Left hindlimb (tissue), 1 donor: ENCODE measurements at places on chromosomes 11 and 22.

- DNase-seq = peak; percentile 61
Measured at GRCh38 chr11:44939673-44940395, 10.8 kb downstream of the TP53I11 start.

- DNase-seq = no peak
Measured at GRCh38 chr11:95415837-95416304, 184.9 kb upstream of the SESN3 start.

DNA sequence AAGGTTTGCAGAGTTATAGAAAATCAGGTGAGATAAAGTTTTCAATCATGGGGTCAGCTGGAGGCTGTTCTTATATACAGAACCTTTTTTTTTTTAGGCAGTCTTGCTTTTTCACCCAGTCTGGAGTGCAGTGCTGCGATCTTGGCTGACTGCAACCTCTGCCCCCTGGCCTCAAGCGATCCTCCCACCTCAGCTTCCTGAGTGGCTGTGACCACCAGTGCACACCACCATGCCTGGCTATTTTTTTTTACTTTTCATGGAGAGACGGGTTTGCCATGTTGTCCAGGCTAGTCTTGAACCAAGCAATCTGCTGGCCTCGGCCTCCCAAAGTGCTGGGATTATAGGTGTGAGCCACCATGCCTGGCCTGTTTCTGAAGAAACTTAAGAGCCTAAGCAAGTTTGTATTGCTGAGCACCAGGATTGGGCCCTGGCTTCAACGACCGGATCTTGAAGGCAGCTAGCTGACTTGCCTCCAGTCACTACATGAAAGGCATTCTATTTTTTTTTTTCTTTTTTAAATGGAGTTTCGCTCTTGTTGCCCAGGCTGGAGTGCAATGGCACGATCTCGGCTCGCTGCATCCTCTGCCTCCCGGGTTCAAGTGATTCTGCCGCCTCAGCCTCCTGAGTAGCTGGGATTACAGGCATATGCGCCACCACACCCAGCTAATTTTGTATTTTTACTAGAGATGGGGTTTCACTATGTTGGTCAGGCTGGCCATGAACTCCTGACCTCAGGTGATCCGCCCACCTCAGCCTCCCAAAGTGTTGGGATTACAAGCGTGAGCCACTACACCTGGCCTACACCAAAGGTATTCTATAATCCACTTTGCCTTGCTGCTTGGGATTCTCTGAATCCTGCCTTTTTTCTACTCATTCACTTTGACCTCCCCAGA lies 7.6 kb downstream of the XBP1 start:
- DNase-seq = no peak

DNA sequence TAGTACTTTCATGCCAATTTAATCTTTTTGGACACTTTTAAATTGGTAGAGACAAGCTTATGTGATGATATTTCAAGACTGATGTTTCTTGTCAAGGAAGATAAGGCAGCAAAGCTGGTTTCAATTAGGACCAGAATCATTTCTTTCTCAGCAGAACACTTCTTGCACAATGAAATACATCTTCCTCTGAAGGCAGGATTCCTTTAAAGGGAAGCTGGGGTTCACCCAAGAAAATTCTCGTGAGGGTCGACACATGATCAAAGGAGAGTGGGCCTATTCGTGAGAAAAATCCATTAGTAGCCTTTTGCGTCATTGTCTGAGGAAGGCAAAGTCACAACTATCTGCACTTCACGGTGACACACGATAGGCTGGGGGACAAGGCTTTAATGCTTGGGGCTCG lies 17.6 kb downstream of the TTC12 start:
- no peak for DNase-seq

DNA sequence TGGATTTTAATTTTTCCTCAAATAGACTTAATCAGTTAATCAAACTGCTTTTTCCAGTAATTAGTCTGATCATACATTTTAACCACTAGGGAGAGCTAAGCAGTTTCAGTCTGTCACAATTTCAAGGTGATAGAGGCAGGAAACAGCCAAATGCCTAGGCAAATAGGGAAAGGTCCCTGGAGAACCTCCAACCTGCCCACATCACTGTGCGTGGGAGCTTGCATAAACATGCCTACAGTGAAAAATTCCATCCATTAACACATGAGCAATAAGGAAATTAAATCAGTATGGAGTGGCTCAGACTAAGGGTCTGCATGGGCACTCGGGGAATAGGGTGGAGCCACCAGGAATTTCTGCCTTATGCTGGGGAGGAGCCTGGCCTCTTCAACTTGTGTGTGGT lies 74.6 kb downstream of the AASDHPPT start:
- no peak for DNase-seq

GRCh38 chr22:42528591-42529307 lies 9.2 kb upstream of the RRP7A start:
- no peak for DNase-seq

GRCh38 chr22:27687984-27688545 lies 113.5 kb downstream of the MN1 start:
- no peak for DNase-seq

GRCh38 chr22:39264349-39265038 lies 19.7 kb upstream of the PDGFB start:
- no peak for DNase-seq

DNA sequence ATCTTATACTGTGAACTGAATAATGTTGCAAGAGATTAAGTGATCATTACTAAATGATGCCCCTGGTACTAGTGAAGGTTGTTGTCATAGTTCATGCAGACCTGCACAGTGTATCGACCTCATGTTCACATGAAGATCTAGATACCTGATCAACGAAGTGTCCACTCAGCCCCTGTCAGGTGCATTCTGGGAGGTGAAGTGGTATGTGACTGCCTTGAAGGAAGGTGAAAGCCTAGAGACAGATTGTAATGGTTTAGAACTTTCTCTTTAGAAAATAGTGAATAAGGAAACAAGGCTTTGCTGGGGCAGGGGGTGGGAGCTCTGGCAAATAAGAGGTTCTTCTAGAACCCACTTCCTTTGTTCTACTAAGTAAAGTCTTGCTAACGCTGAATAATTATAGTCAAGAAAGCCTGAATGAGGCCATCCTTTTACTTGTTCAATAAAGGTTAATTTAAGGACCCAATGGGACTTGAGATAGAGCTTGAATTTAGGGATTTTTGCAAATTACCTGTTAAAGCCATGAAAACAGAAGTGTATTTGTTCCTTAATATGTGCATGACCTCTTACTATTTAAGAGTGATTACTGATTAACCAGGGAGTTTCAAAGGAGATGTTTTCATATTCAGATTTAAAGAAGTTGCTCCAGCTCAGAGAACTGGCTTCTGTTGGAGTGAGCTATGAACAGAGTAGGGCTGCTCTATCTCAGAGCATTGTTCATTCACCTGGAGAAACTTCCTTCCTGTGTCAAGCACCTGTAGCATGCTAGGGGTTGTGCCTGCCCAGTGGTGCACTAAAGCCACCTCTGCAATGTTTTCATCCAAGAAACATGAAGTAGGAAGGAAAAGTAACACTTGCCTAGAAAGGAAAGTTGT lies 45.3 kb downstream of the C22orf31 start:
- no peak for DNase-seq

- no peak for DNase-seq
Measured at GRCh38 chr11:36288442-36289225, 590 bp downstream of the COMMD9 start.

GRCh38 chr11:73671701-73672100 lies 25.3 kb downstream of the PLEKHB1 start:
- DNase-seq = no peak

DNA sequence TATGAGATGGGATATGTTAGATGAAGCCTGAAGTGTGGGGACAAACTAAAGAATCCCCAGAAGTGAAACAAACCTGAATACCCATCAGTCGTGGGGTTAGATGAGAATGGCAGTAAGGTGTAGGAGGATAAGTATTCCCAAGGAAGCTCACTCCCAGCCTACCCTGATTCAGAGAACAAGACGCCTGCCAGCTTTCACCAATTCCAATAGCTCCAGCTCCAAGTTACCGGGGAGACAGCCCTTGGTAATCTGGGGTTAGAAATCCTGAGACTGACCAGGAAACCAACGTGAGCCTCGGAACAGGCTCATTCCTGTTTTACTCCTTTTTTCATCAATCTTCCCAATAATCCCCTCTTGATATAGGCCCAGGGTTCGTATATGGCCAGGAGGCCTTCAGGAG lies 46.5 kb downstream of the RPL27A start:
- DNase-seq = no peak

- no peak for DNase-seq
Measured at GRCh38 chr11:133826866-133827265, 18.4 kb downstream of the SPATA19 start.

DNA sequence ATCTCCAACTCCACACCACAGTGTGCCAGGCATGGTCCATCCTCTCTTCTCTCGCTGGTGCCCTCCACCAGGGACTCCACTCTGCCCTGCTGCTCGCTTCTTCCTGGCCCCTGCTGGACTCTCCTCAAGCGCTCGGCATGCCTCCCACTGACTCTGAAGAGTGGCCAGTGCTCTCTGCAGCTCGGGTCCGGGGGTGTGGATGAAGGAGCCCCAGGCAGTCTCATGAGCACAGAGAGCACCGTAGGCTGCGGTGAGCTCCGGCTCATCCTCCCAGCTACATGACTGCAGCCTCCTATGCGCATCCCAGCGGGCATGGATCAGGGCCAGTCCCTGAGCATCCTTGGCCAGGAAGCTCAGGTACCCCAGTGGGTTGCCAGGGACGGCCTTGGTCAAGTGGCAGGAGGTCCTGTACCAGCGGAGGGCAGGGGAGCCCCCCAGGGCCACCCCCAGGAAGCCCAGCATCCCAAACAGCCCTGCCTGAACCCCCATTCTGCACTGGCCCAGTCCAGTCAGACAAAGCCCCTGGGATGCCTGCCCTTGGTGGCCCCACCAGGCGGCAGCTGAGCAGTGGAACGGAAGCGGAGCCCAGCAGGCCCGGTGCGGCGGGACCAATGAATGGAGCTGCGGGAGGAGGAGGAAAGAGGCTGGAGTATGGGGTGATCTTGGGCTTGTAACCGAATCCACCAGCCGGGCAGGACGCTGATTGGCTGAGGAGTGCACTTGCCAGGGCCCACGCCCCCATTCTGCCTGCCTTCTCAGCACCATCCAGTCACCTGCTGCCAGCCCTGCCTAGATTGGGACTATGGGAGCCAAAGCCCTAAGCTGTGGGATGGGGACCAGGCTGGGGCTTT lies at the start of gene PLA2G3:
TSS of gene PLA2G3 (minus strand) at position 643 of the 851 bp plus-strand sequence. CDS start at position 489, 154 bp downstream.
- DNase-seq = no peak

DNA sequence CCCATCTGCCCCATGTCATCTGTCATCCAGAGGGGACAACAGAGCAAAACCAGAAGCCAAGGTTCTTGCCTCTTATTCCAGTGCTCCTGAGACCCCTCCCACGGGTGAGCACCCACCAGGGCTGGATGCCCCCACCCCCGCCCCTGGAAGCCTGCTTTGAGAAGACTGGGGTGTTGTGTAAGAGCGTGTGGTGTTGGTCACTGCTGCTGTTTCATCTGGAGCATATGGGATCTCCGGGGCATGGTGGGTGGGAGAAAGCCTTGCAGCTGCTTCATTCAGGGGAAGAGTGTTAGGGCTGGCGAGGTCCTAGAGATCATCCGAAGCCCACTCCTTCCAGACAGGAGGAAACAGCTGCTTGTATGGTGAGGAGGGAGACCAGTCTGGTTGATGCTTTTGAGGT lies 54.1 kb downstream of the CHRDL2 start:
- DNase-seq = no peak

DNA sequence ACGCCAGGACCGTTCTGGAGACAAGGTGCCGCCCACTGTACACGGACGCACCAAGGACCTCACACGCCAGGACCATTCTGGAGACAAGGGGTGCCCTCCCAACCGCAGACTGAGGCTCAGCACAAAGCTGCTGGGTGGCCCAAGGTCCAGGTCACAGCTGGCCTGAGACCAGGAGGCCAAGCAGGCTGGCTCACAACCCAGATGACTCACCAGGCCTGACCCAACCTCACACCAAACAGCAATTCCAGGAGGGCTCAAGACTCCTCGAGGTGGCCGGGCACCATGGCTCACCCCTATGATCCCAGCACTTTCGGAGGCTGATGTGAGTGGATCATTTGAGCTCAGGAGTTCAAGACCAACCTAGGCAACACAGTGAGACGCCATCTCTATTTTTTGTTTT lies 14.8 kb downstream of the BRD1 start:
- no peak for DNase-seq

- no peak for DNase-seq
Measured at GRCh38 chr11:83613767-83614121, 327.6 kb upstream of the CCDC90B start.

DNA sequence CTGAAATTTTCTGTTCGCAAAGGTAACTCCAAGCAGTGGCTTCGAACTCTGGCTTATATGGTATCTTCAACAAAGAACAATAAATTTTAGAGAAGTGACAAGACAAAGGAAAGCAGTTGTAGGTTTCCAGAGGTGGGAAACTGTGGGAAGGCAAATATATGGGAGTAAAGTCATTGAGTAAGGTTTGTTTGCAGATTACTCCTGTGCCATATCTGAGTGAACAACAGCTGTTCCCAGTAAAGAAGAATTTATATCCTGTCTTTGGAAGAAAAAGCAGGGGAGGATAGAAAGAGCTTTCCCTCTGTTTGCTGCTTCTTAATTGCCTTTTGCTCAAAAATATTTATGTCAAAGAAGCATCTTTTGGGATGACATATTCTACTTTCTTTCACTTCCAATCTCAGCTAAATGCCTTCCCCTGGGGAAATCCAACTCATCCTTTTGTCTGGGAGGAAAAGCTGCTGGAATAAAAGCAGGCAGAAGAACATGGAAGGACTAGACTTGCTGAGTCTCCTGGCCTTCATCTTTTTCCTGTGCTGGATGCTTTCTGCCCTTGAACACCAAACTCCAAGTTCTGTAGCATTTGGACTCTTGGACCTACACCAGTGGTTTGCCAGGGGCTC lies 10.4 kb upstream of the RCN1 start:
- no peak for DNase-seq

DNA sequence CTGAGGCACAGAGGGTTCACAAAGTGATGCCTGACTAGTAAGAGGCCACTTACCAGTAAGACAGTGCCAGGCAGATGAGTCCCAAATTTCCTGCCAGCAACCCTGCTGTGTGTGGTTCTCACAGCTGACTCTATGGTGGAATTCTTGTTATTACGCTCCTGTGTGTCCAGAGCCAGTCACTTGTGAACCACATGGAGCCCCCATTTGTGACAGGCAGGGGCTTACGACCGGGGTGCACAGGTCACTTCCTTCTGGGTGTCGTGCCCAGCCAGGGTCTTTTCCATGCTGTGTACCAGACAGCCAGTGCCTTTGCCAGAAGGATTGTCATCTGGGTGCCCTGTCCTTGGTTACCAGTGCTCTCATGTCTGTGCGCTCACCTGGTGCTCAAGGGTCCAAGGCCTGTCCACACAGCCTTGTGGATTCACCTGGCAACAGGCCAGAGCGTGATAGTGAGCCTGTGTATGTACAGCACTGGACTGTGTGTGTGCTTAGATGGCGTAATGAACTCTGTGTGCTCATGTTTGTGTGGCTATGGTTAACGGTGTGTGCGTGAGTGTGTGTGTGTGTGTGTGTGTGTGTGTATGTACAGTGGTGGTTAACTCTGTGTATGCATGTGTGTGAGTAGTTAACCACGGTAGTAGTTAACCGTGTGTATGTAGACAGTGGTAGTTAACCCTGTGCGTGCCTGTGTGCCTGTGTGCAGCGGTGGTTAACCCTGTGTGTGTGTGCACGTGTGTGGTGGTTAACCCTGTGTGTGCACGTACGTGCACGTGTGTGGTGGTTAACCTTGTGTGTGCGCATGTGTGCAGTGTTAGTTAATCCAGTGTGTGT lies 18.6 kb downstream of the GRAMD4 start:
- DNase-seq = no peak

GRCh38 chr11:34891611-34892010 lies 24.6 kb downstream of the APIP start:
- DNase-seq = no peak

- DNase-seq = no peak
Measured at GRCh38 chr11:133115099-133115498, 417.2 kb downstream of the OPCML start.
